ENCODE measurements at places on chromosomes 2 and 18.

- DNase-seq, result no peak
Observed at GRCh38 chr2:201415149-201415548, 36.1 kb downstream of the TRAK2 start.

DNA sequence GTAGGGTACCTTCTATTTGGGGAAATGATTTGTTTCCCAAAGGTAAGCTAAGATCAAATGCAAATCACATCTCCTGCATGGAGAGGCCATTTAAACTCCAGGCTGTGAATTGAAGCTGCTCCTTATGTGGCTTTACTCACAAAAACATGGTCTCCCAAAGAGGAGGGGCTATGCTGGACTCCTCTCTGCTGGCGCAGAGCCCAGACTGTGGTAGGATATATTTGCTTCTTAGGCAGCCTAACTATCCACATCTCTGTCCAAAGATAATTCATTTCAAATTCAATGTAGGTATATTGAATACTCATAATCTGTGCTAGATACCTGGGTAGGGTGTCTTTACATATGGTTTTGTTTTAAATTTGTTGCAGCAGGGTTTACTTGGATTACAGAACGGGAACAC lies 358.5 kb downstream of the ALK start:
- no peak for DNase-seq

- no peak for DNase-seq
Observed at GRCh38 chr2:17124575-17125318, 393.5 kb downstream of the RAD51AP2 start.

DNA sequence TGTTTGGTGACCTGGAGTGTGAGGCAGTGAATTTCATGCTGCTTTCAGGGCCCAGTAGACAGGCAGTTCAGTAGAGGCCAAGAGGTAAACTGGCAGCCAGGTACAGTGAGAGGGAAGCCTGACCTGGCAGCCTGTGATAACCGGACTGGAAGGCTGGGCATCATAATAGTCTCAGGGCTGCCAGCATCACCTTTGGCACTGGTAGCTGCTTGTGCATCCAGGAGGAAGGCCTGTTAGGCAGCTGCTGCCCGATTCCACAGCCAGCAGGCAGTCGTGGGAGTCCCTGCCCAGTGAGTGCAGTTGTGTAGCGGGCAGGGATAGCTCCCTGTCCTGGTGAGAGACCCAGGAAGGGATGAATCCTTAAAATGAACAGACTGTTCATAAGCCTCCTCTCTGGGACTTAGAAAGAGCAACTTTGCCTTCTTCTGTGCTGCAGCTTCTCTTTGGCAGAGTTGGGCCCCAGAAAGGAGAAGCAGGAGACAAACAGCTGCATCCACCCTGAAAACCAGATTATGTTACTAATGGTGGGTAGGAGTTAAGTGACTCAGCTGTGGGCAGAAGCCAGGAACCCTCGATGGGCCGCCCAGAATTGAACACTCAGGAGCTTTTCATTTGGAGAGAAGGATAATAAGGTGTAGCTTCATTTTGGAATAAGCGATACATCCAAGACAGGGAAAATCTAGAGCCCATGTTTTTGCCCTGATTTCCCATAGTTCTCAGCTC lies 8.1 kb upstream of the GPBAR1 start:
- no peak for DNase-seq

- DNase-seq, result no peak
Observed at GRCh38 chr18:47404845-47405244, 153.4 kb upstream of the SKOR2 start.

DNA sequence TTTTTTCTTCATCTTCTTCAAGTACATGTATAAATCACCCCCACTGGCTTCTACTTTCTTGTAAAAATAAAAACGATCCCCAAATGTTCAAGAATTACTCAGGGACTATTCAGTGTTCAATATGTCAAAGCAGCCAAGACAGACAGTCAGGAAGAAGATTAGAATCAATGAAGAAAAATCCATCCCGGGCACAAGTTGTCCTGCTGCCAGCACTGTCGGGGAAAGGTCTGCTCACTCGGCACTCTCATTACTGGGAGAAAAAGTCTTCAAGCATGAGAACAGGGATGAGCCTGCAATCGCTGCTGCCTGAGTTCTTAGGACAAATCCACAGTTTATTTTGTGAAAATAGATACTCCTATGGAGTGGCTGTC lies 482.8 kb upstream of the KLHL29 start:
- DNase-seq, result no peak

DNA sequence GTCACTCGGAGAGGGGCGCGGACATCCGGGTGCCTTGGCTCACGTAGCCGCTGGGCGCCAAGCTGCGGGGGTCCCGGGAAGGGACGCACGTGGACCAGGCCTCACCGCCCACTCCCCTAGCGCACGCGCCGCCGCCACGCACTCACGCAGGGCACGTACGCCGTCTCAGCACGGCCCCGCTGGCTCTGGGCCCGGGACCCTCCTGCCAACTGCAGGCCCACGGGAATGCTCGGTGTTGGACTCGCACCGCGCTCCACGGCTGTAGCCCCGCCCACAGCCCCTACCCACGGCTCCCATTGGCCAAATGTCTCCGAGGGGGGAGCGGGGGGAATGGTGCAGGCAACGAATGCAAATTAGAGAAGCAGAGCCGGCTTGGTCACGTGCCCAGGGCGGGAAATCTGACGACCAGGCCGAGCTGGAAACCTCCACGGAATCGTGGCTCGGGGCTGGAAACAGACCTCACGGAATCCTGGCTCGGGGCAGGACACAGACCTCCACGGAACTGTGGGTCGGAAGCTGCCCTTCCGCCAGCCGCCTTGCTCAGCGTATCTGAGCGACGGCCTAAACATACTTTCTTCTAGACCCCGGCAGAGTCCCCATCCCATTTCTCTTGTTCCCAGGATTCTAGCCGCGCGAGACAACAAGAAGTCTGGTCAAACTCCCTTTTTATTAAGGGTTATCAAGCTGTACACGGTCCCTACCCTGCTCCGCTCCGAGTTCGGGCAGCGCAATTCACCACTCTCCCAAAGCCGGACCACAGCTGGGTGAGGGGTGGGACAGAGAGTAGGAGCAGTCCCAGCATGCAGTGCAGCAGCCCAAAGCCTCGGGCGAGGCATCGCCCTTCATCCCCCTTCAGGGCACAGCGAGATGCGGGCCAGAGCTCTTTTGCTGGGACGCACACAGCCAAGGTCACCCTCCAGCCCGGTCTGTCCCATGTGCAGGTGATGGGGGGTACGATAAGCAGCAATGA lies at the start of gene ABCB6:
TSS of gene ABCB6 (minus strand) at position 227 of the 970 bp plus-strand sequence. CDS start 285 bp downstream, outside the sequence.
- DNase-seq, result peak; percentile 73

DNA sequence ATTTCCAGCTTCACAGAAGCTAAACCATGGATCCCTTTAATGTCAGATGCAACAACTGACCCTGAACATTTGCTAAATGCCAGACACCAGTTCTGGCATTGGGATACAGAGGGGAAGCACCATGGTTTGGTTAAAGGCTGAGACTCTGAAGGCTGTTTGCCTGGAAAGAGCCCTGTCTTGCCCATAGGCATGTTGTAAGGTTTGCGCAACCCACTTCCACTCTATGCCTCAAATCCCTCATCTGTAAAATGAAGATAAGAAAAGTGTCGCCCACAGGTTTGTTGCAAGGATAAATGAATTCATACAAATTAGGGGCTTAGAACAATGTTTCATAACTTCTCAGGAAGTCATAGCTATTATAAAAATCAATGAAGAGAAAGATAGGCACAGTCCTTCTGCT lies 380.9 kb upstream of the GYPC start:
- DNase-seq, result no peak

DNA sequence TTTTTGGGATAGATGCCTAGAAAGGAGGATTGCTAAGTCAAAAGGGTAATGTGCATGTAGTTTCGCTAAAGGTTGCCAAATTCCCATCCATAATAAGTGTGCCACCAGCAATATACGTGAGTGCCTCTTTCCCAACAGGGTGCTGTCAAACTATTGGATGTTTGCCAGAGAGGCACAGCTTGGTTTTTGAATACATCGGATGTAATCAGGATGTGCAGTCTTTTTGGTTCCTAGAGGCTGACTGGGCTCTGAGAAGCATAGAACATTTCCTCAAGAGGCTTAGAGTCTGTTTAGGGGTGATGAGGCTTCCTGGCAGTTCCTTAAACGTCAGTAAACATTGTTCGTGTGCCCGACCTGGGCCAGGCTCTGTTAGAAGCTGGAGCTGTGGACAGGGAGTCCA lies 28.0 kb downstream of the AGAP1 start:
- DNase-seq, result no peak

- no peak for DNase-seq
Observed at GRCh38 chr2:6538607-6539006, 327.1 kb downstream of the CMPK2 start.

- DNase-seq, result no peak
Observed at GRCh38 chr2:168583064-168583709, 127.1 kb downstream of the CERS6 start.

- no peak for DNase-seq
Observed at GRCh38 chr2:222232839-222233238, 66.0 kb downstream of the PAX3 start.

GRCh38 chr2:202015471-202015870 lies 18.2 kb upstream of the FZD7 start:
- no peak for DNase-seq

GRCh38 chr18:6382963-6383362 lies 31.7 kb downstream of the L3MBTL4 start:
- DNase-seq, result no peak

GRCh38 chr2:36455788-36456187 lies 100.2 kb downstream of the CRIM1 start:
- DNase-seq, result no peak

DNA sequence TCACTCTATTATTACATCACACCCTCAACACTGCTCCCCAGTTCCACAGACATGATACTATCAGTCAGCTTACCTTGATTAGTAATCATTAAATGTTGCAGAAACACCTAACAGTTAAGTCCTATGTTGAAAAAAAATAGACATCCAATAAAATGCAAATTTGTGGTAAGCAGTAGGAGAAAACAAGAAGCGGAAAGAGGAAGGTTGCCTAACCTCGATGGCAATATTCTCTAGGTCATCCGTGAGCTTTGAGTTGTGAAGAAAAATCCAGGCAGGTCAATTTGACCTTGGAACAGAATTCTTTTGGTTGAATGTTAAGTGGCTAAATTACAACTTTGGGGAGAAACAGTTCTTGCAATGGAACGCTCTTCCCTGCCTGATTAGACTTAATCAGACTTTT lies 264.4 kb downstream of the AFF3 start:
- no peak for DNase-seq

DNA sequence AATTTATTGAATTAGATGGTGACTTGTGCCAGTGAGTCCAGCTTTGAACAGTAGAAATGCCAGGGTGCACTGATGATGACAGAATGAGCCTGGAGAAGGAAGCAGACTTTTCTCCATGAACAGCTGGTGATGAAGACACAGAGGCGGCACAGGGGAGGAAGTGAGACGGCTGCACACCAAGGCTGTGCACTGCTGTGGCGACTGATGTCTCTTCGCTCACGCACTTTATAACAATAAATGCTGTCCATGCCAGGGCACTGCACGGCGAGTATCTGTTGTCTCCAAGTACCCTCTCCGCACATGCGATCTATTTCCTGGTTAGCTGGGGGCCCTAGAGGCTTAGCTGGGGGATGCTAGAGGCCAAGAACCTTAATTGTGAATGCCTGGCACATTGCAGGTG lies 175.2 kb downstream of the TMEM200C start:
- no peak for DNase-seq

DNA sequence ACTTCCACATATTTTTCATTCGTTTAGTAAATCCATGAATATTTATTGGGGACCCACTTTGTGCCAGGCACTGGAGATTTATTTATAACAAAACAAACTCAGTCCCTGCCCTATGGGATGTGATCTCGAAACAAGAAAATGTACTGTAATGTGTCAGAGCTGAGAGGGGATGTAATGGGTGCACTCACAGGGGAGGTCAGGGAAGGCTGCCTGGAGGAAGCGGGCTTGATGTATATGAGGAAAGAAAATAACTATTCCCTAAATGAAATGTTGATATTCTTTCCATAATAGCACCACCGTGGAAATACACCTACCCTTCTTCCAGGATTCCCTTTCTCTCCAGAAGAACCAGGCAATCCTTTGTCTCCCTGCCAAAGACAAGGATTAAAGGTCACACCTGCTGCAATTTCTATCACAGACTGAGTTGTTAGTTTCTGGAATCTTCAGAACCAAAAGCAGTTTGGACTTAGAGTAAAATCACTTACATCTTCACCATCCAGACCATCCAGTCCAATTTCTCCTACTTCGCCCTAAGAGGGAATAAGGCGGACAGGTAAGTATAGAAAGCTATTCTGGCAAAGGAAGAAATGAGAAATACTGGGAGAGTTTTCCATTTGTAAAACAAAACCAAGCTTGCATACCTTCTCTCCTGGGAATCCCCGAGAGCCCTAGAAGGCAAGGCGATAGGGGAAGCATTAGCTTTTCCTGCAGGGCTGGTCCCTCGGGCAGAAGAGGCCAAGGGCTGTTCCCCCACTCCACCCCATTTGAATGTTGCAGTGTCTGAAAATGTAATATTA lies 55.0 kb downstream of the COL6A3 start:
- DNase-seq, result no peak

- DNase-seq, result no peak
Observed at GRCh38 chr2:98102878-98103277, 15.9 kb downstream of the VWA3B start.
